Activated T-cell treated with anti-CD3 and anti-CD28 coated beads for 48 hours (primary cell): ENCODE measurements at places on chromosomes 1 and 21.

GRCh38 chr1:204072931-204073836 is at the start of gene SOX13:
Gene SOX13, plus strand, starts transcription at chr1:204073115. Its CDS starts 39,801 bp downstream, at chr1:204112916.
- DNase-seq, result no peak

DNA sequence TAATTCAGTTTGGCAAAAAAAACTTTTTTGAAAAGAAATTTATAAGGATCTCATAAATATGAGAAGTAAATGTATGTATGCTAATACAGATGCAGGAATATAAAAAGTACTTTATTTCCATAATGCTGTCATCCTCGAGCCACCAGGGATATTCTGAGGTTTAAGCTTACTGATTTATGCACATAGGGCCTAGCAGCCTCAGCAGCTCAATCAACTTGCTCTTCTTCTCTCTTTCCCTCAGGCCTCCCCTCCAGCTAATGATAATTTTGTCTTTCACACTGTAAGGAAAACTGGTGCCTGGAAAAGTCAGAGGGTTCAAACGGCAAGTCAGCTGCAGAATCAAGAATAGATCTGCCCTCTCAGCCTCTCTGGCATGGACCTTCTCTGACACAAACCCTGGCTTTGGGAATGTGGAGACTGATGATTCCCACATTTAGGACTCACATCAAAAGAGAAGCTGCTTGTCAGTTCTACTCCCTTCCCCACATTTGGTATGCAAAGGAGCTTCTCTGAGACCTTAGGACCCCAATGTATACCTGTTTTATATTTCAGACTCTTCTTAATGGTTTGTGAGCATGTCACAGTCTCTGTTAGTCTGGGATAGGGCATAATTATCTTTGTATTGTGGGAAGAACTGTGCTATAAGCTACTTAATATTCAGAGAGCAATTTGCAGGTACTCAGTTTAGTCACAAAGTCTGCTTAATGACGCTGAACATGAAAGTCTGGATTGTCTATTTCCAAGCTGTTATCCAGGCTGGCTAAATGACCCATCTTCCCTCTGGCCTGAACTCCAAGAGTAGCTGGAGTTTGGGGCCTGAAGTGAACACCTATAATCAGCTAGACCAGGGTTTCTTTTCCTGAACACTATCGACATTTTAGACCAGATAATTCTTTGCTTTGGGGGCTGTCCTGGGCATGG is 52.1 kb upstream of the DIPK1A start:
- no peak for DNase-seq

DNA sequence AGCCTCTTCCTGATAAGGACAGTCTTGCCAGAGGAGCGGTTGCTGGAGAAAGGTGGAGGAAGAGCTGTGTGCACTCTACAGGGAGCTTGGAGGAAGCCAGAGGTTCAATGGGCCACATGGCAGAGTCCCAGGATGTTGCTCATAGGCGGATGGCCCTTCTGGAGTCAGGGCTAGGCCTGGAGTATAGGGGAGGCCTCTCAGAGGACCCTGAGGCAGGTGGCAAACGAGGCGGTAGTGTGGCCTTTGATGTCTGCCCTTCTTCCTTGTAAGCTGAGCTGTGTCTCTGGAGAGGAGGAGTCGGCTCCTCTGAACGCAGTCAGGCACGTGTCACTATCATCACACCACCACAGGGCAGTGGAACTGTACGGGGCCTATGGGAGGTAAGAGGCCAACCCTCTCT is 8.6 kb downstream of the PKP1 start:
- no peak for DNase-seq

DNA sequence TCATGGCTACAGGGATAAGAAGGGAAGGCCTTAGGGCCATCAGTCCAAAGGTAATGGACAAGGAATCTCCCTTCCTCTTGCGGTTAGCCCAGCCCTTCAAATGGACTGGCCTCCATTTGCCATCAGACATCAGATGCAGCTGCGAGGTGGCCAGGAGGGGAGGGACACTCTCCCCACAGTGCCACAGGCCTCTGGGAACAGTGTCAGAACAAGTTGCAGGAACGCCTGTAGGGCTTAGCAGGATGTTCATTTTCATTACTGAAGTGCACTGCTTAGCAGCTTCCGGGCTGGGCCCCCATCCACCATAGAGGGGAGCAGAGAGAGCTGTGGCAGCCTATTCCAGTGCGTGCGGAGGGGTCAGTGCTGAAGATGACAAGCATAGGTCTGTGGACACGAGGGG is 127.5 kb downstream of the GALNT2 start:
- no peak for DNase-seq

GRCh38 chr1:206002160-206002559 is 1.0 kb downstream of the RAB7B start:
- no peak for DNase-seq

DNA sequence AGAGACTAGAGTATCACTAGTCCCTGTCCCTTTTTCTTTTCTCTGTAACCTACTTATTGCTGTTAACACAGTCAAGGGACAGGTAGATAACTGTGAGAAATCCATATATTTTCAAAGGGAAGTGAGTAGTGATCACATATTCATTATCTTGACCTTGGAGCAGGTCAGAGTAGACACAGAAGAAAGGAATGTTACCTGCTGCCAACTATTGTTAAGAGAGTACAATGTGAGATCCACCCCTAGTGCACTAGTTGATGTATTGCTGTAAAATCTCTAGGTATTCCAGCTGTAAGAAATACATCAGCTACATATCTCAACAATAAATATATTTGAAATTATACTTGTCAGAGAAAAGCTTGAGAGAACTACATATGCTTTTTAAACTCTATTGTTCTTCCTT is 68.7 kb upstream of the ADGRL2 start:
- no peak for DNase-seq

DNA sequence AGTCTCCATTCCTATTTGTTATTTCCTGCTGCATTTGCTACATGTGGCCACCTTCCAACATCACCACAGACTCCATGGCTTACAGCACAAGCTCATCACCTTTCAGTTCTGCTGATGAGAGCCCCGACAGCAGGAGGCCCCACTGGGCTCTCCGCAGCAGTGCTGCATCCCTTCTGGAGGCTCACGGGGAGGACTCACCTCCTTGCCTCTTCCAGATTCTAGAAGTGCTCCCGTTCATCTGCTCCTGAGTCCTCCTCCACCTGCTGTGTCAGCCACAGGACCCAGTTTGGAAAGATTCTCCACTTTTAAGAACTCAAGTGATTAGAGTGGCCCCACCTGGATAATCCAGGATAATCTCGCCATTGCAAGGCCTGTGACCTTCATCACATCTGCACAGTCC is 167.6 kb downstream of the PCBP3 start:
- no peak for DNase-seq

DNA sequence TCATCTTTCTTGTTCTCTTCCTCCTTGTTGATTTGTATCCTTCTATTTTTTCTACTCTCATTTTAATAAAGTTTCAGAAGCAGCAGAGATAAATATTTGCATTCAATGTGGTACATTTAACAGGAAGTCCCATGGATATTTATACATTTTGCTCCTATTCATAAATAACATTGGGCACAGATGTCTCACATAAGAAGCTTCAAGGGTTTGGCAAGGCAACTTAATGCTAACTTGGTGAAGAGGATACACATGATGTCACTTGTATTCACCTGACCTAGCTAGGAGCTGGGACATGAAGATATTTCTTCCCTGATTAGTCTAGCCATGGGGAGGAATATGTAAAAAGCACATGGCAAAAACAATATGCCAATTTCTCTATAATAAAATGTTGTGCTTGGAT is 65.1 kb upstream of the DUSP10 start:
- DNase-seq, result no peak

- DNase-seq, result no peak
Observed at GRCh38 chr1:227317011-227317451, 1.3 kb downstream of the CDC42BPA start.

GRCh38 chr1:203289281-203289981 is 15.9 kb upstream of the BTG2 start:
- peak; percentile 84 for DNase-seq

GRCh38 chr21:45019076-45019886 is 55.1 kb upstream of the ADARB1 start:
- no peak for DNase-seq

DNA sequence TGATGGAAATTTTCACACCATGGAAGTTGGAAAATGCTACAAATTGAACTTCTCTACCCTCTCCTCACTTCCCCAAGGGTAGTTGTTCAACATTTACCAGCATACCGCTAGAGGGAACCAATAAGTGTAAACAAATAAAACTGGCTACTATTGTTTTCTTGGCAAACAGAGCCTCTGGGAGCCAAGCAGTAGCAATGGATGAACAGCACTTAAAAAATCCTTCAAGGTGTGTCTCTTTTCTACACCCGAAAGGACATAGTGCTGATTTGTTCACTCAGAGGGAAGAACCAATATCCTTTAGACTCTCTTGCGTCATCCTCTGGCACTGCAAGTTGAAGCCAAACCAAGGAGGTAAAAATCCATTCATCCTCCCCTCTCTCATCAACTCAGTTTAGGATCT is 161.5 kb downstream of the TBX15 start:
- DNase-seq, result no peak

DNA sequence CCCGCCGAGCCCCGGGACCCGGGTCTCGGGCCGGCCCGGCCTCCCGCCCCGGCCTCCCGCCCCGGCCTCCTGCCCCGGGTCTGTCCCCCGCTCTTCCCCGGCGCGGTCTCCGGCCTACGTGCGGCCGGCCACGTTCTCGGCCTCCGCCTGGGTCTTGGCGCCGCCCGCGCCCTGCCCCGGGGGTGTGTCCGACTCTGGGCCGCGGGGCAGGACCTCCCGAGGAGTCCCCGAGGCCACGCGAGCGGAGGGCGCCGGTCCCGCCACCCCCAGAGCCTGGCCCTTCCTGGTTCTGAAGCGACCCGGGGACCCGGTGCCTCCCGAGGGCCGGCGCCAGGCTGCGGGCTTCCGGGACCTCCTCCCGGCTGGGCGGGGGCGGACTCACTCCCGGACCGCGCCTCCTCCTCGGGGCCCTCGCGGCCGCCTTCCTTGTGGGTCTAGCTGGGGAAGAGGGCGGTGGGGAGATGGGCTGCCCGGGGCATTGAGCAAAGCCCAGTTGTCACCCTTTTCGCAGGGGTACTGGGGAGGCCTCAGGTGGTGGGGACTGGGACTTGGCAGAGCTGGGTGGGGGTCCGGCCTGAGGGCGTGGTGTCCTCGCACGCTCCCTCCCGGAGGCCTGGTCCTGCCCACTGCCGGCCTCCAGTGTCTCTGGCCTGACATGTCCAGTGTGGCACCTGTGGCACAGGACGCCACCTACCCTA is 558 bp downstream of the PFKL start:
- peak; percentile 63 for DNase-seq

GRCh38 chr1:85137660-85138059 is 63.2 kb downstream of the SYDE2 start:
- no peak for DNase-seq

- no peak for DNase-seq
Observed at GRCh38 chr1:234629026-234629425, 19.0 kb upstream of the IRF2BP2 start.

DNA sequence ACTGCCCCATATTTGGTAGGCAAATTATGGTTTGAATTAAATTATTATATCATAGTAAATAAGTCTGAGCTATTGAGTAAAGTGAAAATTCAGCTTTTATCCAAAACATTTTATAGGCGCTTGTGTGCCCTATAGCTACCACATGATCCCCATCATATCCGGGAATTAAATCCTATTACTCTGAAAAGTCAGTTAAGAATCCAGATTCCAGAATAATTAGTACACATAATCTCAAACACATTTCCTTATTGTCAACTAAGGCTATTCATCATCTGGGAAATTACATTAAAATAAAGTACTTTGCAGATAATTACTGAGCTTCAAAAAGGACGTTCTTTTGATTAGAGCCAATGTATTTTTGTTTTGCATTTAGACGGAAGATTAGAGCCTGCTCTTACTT is 72.3 kb downstream of the CTH start:
- DNase-seq, result no peak

DNA sequence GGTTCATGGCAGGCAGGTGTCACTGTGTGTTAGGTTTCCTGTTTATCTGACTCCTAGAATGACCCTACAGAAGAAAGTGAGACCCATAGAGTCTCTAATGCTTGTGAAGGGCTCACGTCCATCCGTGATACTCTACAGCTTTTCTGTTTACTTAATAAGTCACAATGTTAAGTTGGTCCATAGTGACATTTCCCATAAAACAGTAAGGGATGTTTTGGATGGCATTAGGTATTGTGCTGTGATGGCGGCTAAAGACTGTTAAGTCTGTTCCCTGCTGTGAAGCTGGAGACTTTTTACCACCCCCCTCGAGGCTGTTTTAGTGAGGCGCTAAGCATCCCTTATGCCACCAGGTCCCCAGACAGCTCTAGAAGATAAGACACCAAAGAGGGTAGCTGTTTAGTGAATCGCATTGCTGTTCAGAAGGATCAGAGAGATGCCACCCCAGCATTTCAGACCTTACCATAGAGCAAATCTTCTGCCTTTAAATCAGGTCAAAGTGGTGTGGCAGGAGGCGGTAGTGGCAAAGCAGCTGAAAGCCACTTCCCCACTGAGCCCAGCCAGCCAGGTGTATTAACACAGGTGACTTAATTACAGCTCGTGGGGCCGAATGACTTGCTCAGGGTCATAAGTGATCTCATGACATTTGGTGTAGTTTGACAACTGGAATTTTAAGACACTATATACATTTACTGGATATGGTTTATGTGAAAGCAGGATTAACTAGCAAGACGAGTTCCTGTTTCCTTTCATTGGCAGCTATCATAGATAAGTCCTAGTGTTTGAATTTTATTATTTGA is 25.0 kb downstream of the SLC37A1 start:
- DNase-seq, result no peak

- DNase-seq, result no peak
Observed at GRCh38 chr21:16199539-16199938, 469.8 kb downstream of the USP25 start.

- no peak for DNase-seq
Observed at GRCh38 chr21:30994932-30995331, 43.3 kb downstream of the KRTAP19-8 start.

- DNase-seq, result no peak
Observed at GRCh38 chr21:17548262-17548661, 35.4 kb downstream of the CXADR start.

DNA sequence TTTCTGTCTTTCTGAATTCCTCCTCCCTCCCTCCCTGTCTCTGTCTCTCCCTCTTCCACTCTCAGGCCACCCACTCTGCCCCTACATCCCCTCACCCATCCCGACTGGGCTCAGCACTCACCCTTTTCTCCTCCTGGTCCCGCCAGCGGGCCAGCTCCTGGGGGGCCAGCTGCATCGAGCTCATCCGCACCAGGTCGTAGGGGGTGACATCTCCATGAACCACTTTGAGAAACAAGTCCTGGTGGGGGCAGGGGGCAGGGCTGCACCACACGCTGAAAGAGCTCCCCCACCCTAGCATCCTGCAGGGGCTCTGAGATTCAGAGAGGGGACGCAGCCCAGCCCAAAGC is 17.8 kb downstream of the SPOCD1 start:
- no peak for DNase-seq
